ENCODE measurements at places on chromosomes 16 and 17.

DNA sequence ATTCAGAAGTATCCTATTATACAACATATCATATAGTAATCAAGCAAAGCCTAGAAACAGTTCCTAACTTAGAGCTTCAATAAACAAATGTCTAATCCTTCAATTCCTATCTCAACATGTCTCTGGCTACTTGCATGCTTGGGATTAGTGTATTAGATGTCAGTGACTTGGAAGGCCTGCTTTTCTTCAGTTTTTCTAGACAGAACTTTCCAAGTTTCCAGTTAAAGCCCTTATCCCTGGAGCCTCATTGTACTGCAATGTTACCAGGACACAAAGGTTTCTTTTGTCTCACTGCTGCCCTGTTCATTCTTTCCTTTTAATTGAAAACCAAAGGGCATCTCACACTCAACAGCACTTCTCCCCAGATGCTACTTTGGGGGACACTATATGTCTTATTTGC lies 16.5 kb downstream of the PSME3IP1 start:
- peaks cover 4% of the 10 kb centered on the region for H3K27me3 ChIP-seq
- peaks cover 28% of the 10 kb centered on the region for H3K4me1 ChIP-seq
- H3K36me3 ChIP-seq: peaks cover 67% of the 10 kb centered on the region
- DNase-seq: no peak
- no peak overlapping the region for H3K4me3 ChIP-seq

DNA sequence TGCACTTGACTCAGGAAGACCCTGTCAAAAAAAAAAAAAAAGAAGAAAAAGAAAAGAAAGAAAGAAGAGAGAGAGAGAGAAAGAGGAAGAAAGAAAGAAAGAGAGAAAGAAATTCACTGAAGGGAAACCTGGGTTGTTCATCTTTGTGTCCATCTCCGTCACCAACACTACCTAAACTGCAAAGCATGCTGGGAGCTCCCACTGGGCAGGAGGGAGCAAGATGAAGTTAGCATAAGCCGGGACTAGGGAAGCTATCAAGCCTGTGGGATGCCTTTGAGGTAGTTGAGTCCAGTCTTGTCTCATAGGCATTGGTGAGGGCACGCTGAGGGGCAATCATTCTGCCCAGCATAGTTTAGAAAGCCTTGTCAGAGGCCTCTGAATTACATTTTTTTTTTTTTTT lies 7.6 kb upstream of the CBFB start:
- DNase-seq: no peak
- no peak overlapping the region for H3K4me3 ChIP-seq
- H3K4me1 ChIP-seq: peaks cover 46% of the 10 kb centered on the region
- no peaks in the 10 kb centered on the region for H3K36me3 ChIP-seq
- H3K27ac ChIP-seq: no peak overlapping the region

DNA sequence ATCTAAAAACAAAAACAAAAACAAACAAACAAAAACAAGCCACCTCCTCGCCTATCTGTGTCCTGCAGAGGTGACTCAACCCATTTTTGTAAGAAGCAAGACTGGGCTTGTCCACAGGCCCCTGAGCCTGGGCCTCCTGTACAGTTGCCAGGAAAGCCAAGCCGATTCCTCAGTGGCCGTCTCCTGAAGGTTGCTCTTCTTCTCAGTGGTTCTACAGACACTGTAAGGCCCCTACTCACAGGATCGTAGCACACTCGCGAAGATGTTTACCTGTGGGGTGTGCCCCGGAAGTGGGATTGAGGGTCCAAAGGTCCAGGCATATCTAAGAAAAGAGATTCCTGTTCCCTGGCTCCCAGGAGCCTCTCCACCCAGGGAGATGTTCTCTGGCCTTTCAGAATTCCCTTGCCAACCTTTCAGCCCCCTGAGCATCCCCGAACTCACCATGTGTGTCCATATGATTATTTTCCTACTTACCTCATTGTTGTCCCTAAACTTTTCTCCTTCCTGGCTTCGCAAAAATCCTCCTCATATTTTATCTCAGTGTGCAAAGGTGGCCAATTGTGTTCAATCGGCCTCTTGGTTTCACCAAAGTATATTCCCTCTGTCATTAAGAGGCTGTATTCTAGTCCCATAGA lies 7.5 kb upstream of the CES3 start:
- H3K4me1 ChIP-seq: peaks cover 29% of the 10 kb centered on the region
- H3K27ac ChIP-seq: no peak overlapping the region
- peaks cover 67% of the 10 kb centered on the region for H3K27me3 ChIP-seq
- no peaks in the 10 kb centered on the region for H3K36me3 ChIP-seq
- H3K4me3 ChIP-seq: no peak overlapping the region

GRCh38 chr16:79991969-79992368 lies 391.4 kb upstream of the MAF start:
- peaks cover 16% of the 10 kb centered on the region for H3K4me1 ChIP-seq
- H3K36me3 ChIP-seq: no peaks in the 10 kb centered on the region

- no peaks in the 10 kb centered on the region for H3K27me3 ChIP-seq
- no peak overlapping the region for H3K4me3 ChIP-seq
These were observed 6.2 kb downstream of the DUS1L start for GRCh38 chr17:82059272-82060000.

DNA sequence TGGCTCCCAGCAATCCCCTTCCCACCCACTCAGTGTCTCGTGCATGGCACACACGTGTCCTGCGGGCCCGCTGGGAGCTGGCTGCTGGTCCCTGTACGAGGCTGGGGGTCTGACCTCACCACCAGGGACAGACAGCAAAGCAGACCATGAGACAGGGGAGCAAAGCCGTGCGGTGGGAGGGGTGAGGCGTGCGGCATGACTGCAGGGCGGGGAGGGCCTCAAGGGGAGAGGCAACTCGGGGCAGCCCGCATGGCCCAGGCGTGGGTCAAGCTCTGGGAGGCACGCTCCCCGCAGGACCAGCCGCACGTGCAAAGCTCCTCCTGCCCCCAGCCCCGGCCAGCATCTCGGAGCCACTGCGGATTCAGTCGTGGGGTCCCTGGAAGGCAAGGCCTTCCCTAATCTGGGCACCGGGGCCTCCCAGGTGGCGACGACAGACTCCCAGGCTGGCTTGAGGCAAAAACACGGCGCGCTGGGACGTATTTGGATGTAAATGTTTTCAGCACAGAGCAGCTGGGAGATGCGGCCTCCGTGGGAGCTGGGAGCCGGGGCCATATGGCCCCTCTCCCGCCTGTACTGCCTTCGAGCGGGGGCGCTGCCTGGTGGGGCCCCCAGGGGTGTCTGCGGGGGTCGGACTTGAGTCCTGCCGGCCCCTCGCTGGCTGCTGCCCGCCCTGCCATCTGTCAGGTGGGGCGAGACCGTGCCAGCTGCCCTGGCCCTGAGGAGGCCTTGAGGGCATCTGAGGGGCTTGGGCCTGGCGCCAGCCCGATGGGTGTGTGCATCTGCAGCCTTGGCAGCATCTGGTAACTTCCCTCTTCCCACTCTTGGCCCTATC lies 12.2 kb upstream of the CBFA2T3 start:
- DNase-seq: no peak
- peaks cover 28% of the 10 kb centered on the region for H3K27me3 ChIP-seq
- no peaks in the 10 kb centered on the region for H3K36me3 ChIP-seq
- H3K4me3 ChIP-seq: no peak overlapping the region
- H3K27ac ChIP-seq: no peak overlapping the region

DNA sequence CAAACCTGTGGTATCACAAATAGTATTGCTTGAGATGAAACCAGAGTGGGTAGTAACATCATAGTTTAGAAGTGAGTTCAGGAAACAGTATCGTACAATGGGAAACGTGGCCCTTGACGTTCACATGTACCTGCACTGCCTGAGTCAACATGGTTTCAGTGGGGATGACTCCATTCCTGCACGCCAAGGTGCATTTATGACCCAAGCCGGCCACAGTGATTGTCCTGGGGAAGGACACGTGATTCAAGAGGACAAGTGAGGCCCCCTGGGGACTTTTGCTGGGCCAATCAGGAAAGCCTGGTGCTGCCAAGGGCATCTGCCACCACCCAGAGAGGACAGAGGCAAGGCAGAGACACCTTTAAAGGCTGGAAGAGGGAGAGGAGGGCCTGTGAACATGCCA lies 119.2 kb downstream of the AXIN2 start:
- DNase-seq: no peak
- no peaks in the 10 kb centered on the region for H3K36me3 ChIP-seq
- H3K4me1 ChIP-seq: peaks cover 48% of the 10 kb centered on the region
- H3K27me3 ChIP-seq: peaks cover 5% of the 10 kb centered on the region

DNA sequence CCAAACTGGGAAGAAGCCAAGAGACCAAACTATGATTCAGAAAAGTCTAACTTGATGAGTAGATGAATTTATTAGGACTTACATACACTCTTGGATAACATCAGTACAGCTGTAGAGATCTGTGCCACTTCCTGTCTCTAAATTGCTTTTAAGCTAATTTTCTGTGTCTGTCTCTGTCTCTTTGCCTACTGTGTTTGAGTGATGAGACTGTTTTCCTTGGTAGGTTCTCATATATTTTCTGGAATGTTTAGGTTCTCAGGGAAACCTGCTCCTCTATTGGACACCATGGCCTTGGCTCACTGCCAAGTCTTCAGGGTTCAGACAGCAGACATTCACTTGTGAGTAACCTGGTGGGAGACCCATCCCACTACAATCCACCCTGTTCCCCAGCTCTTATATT lies 103.5 kb upstream of the KIF2B start:
- no peak for DNase-seq
- no peak overlapping the region for H3K4me3 ChIP-seq
- no peaks in the 10 kb centered on the region for H3K4me1 ChIP-seq
- H3K36me3 ChIP-seq: no peaks in the 10 kb centered on the region

DNA sequence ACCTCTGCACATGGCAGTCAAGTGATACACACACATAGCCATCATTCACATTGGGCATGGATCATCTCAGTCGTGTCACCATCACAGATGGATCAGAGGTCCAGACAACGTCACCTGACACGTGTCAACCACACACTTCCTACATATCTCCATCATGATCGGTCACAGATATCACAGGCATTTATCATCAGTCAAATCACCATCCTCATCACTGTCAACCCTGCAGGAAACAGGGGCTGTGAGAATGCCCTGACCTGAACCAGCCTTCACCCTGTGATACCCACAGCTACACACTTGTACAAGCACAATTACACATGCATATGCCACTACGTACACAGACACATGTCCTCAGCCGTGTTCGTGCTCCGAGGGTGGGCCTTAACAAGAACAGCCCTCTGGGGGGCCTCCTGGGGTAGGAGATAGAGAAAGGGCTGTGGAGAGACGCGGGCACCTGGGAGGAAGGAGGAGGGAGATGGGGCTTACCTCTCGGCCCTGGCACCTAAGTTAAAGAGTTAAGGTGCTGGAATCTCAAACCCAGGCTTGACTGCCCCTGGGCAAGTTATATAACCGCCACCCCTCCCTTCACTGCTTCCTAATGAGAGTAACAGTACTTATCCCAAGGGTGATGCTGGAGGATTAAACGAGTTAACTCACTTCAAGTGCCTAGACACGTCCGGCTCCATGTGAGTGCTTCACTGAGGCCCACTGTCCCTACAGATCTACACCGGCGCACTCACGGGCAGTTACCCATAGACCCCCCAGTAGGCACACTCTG lies 1.1 kb downstream of the SLC12A4 start:
- H3K4me1 ChIP-seq: peaks cover 66% of the 10 kb centered on the region
- peaks cover 15% of the 10 kb centered on the region for H3K27me3 ChIP-seq
- peak overlapping the region; percentile 83 for H3K27ac ChIP-seq
- no peak for DNase-seq
- H3K36me3 ChIP-seq: peaks cover 8% of the 10 kb centered on the region
- peak overlapping the region; percentile 98 for H3K4me3 ChIP-seq

DNA sequence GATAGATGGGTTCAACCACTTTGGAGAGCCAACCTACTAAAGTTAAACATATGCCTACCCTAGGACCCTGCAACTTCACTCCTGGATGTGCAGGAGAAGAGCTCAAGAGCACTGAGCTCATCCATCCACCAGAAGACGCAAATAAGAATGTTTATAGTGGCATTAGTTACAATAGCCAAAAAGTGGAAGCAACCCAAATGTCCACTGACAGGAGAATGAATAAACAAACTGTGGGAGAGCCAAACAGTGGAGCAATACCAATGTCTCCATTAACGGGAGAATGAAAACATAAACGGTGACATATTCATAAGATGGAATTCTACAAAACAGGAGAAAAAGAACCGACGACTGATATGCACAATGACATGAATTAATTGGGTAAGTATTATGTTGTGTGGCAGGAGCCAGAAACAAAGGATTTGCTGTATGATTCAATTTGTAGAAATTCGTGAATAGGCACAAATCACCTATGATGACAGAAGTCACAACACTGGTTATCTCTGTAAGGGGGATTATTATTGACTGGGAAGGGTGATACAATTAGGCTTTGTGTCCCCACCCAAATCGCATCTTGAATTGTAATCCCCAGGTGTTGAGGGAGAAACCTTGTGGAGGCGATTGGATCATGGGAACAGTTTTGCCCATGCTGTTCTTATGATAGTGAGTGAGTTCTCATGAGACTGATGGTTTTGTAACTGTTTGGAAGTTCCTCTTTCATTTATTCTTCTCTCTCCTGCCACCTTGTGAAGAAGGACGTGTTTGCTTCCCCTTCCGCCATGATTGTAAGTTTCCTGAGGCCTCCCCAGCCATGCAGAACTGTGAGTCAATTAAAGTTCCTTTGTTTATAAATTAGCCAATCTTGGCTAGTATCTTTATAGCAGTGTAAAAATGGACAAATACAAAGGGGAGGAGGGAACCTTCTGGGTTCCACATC lies 57.9 kb upstream of the PLCG2 start:
- peaks cover 24% of the 10 kb centered on the region for H3K4me1 ChIP-seq
- H3K27ac ChIP-seq: no peak overlapping the region
- H3K4me3 ChIP-seq: no peak overlapping the region
- no peaks in the 10 kb centered on the region for H3K36me3 ChIP-seq

DNA sequence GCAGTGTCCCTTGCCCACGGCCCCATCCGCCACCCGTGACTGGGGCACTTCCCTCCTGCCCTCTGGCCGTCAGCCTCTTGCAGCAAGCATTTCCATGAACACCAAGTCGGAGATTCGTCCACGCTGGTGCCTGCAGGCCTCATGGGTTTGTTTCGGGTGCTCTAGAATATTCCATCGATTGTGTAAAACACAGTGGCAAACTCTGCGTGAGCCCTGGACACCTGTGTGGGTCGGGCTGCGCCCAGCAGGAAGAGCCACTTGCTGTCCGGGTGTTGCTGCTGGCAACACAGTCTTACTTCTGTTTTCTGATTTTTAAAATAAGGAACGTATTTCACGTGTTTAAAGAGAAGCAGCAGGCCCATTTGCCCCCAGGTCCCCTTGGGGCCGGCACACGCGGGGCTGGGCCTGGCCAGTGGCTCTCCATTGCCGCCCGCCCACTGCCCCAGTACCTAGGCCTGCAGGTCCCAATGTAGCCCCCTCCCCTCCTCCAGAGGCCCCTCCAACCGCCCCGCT lies 10.0 kb downstream of the CYBC1 start:
- H3K4me3 ChIP-seq: no peak overlapping the region
- H3K27me3 ChIP-seq: no peaks in the 10 kb centered on the region
- H3K36me3 ChIP-seq: no peaks in the 10 kb centered on the region
- no peak for DNase-seq
